ENCODE measurements at places on chromosomes 2 and 18. TPM values are rescaled to one million over a fixed set of nuclear protein-coding genes. Genes with fewer than 3 reads are reported as not detected.
A peak's percentile ranks its signal among the peaks of the same experiment; 100 is the strongest.

GRCh38 chr2:32947076-32947483 lies 327 bp downstream of the LTBP1 start:
- no peak for DNase-seq

DNA sequence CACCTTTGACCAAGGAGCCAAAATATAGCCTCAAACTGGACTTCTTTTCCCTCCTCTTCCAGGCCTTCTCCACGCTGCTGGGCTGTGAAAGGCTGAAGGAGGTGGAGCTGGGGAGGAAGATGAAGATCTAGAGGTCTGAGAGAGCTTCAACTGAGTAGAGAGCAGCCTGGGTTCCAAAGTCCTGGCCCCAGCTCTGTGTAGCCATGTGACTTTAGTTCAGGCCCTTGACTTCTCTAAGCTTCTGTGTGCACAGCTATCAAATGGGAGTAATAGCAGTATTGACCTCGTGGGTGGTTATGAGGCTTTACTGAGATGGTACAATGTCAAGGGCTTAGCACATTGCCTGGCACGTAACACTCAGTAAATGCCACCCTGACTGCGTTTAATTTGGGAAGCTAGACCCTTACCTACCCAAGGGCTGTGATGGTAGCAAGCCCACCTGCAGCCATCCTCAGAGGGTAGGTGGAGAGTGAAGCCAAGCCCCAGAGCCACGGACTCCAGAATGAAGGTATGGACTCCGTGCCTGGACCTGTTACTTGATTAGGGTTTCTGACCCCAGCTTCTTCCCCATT lies 38.4 kb downstream of the SERTAD2 start:
- DNase-seq = no peak

DNA sequence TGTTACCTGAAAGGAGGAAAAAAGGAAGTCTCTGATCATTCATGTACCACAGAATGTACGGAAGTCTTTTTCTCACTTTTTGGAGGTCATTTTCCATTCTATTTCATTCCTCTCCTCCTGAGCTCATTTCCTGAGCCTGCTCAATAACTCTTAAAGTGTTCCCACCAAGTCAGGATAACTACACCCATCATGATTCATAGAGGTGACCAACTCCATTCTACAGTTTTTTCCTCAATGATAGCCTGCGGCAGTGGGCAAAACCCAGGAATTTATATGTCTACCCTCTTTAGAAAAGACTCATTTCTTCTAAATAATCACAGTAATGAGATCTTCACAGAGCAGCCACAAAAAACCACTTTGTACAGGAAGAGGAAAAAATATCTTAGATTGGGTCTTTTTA lies 372.5 kb downstream of the RBM43 start:
- no peak for DNase-seq

- peak; percentile 11 for DNase-seq
Observed at GRCh38 chr2:1341404-1342120, 71.7 kb upstream of the TPO start.

FAM110C gene
- polyA plus RNA-seq = 13.4 TPM
